KBM-7 (cell line): ENCODE measurements at places on chromosomes 5 and 9.
A peak's percentile ranks its signal among the peaks of the same experiment; 100 is the strongest.

GRCh38 chr5:143188692-143189091, 214.8 kb downstream of the NR3C1 start:
- no peak for DNase-seq

- no peak for DNase-seq
These were observed 459.7 kb downstream of the EBF1 start for GRCh38 chr5:158639881-158640592.

DNA sequence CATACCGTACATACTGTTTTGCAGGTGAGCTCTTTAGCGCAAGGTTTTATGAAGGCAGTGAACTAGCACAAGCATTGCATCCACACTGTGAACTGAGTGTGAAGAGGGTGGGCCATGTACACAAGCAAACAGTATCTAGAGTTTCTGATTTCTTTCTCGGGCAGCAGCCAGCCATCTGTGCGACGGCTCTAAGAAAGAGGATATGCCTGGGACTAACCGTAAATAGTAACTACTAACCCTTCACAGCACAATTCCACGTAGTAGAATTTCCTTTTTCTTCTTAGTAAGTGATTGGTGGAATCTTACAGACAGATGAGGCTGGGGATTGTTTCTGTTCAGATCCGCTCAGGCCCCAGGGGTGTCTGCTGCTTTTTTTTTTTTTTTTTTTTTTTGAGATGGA, 89.0 kb downstream of the DRD1 start:
- no peak for DNase-seq

DNA sequence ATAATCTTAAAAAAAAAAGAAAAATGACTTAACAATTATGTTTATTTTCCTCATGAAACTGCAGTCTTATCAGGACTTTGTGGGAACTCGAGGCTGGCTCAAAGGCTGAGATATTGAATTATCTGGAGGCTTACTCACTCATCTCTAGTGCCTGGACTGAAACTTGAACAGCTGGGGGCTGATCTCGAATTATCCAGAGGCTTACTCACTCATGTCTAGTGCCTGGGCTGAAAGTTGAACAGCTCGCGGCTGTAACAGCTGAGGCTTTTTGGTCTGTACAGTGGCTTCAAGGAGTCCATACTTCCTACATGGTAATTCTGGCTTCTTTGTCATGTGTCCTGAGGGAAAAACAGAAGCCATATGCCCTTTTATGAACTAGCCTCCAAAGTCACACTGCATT, 371.9 kb downstream of the CETN3 start:
- DNase-seq = no peak

GRCh38 chr9:35406183-35406959, 83.5 kb upstream of the RUSC2 start:
- no peak for DNase-seq

GRCh38 chr9:126166291-126166690, 160.3 kb upstream of the MVB12B start:
- no peak for DNase-seq

DNA sequence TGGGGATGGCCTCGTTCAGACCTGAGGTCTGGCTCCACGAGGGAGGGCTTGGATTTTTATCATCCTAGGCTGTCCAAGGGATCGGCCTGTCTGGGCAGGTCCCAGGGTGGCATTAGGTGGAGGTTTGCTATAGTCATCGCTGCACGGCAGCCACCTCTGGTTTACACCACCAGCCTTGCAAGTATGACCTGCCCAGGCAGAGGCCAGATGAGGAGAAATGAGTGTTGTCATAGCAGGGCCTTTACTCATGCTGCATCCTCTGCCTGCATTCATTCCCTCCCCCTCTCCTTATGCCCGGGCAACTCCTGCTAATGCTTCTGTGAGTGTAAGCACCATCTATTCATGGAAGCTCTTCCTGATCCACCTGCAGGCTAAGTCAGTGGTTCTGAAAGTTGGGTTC, 15.3 kb upstream of the NDST1 start:
- DNase-seq = no peak

- DNase-seq = no peak
These were observed 107.5 kb downstream of the PBX3 start for GRCh38 chr9:125854553-125855275.

GRCh38 chr5:92944337-92944736, 636.7 kb downstream of the NR2F1-AS1 start:
- DNase-seq = no peak

DNA sequence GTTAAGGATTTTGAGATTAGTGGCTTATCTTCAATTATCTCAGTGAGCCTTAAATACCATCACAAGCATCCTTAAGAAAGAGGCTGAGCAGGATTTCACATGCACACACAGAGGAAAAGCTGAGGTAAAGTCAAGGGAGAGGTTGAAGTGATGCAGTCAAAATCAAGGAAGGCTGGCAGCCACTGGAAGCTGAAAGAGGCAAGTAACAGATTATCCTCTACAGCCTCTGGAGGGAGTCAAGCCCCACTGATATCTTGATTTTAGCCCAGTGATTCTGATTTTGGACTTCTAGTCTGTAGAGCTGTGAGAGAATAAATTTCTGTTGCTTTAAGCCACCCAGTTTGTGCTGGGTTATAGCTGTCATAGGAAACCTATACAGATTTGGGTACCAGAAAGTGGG, 80.1 kb downstream of the ANKRD31 start:
- DNase-seq = no peak

- no peak for DNase-seq
These were observed 305.1 kb downstream of the TRPM3 start for GRCh38 chr9:70816316-70816715.

DNA sequence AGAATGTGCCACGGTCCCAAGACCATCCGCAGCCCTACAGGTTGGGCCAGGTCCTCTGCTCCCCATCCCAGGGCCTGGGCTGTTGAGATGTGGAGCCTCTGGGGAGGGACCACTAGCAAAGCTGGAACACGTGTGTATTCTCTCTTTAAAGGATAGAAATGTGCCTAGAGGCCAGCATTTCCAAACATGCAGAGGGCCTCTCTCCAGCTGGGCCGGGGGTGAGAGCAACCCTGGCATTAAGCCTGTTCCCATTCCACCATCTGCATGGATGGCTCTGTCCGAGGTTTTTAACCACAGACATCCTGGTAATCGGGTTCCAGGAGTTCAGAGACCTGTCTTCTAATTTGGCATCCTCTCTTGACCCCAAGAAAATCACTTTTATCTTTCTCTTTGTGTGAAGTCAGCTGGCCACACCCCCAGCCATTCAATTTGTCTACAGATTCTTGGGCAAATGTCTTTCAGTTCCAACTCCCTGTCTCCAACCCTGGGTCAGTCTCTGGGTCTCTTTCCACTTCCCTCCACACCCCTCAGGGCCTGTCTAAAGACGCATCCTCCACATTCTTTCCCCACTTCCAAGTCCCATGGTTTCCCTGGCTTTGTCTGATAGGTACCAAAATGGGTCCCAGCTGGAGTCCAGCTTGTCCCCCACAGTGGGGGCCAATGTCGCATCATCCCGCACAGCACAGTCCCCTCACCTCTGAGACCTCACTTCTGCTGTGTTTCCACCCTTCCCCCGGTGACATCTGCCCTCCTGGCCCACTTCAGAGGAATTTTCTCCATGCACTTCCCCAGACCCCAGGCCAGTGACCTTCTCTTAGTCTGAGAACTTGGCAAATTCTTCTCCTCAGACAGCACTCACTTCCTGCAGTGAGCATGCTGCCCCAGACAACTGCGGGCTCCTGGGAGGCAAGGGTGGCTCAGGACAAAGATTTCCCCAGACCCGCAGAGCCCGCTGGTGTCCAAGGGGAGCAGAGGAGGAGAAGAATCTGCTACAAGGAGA, 56.8 kb downstream of the PTPDC1 start:
- no peak for DNase-seq

GRCh38 chr5:93691997-93692396, 49.4 kb downstream of the POU5F2 start:
- DNase-seq = no peak

DNA sequence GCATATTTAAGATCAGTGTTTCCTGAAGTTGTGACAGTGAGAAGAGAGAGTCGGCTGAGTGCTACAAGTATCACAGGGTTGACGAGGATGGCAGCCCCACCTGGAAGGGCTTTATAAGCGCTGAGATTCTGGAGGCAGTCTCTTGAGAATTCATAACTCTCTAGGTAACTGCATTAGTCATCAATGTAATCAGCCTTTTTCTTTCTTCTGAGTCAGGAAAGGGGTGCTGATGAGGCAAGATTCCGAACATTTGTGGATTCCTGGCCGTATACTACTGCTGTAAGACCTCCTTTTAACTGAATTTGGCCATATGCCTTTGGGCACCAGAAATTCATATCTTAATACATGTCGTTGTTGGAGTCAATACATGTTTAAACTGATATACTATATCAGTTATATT, 6.6 kb upstream of the RNF20 start:
- no peak for DNase-seq

DNA sequence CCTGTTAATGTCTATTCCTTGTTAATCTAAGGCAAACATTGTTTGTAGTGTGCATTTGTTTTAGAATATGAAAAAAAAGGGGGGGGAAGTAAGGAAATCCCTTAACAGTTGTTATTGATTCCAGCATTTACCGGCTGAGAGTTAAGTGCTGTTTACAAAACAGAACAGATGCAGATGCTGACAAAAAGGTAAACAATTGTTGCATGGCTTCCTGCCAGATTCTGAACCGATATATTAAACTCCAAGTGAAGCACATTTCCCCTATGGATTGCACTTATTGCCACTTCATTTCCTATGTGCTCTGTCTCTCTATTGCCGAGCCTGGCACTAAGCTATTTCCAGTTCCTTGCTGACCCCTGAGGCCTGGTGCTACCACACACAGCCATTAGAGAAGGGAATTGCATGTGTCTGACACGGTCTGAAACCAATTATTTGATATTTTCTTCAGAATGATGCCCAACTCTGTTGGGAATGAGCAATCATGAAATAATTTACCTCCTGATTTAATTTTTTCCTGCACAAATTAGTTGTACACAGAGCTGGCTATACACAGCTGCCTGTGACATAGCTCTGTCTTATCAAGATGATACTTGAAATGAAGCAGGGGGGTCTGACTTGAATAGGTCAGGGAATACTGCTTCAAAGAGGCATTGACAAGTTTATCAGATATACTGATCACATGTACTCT, 109.8 kb downstream of the KIAA0825 start:
- DNase-seq = no peak

- DNase-seq = no peak
These were observed 26.9 kb downstream of the SPEF2 start for GRCh38 chr5:35644543-35644942.

DNA sequence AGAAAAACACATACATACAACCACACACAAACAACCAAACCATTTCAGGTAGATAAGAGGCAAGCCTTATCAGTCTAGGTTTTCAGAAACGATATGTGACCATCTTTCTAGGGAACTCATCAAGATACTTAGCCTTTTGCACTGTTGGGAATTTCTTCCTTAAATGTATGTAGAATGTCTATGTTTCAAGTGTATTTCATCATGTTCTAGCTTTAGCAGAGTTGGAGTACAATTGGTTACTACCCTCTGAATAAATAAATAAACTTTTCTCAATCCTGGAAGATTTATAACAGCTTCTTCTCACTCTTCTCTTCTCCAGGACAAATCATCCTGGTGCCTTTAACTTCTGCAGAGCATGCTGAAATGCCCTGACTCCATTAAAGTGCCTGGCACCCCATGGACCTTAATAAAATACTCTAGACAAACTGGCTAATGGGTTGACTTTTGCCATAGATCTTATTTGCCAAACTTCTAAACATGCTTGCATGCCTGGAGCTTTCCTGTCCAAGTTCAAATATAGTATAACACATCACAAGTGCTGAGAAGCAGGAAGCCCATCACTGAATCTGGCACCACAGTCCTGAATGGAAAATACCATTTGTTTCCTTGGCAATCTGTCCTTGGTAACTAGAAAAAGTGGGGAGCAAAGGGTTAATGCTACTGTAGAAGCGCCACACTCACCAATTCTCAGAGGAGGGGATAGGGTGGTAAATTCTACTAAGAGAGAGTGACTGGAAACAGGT, 33.1 kb upstream of the ZNF462 start:
- DNase-seq = no peak

GRCh38 chr5:17436761-17437221, 61.2 kb upstream of the TAF11L2 start:
- peak; percentile 78 for DNase-seq

GRCh38 chr5:135533334-135533733, 2.4 kb downstream of the NEUROG1 start:
- no peak for DNase-seq

DNA sequence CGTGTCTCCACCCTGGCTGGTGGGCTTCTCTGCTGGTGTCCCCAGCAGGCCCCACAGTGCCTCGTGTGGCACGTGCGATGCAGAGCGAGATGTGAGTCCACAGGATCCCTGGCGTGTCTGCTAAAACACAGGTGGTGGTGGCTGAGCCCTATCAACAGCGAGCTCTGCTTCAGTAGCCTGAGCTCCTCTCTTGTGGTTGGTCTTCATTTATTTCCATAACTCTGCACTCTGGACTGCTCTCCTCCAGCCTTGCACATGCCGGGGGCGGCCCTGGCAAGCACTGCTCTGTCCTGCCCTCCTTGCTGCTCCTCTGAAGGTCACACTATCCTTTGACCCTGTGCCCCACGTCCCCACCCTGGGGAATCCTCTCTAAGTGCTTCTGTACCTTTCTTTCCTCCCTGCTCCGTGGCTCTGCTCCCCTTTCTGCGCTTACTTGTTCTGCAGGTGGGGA, 59.2 kb downstream of the NSUN2 start:
- DNase-seq = no peak

DNA sequence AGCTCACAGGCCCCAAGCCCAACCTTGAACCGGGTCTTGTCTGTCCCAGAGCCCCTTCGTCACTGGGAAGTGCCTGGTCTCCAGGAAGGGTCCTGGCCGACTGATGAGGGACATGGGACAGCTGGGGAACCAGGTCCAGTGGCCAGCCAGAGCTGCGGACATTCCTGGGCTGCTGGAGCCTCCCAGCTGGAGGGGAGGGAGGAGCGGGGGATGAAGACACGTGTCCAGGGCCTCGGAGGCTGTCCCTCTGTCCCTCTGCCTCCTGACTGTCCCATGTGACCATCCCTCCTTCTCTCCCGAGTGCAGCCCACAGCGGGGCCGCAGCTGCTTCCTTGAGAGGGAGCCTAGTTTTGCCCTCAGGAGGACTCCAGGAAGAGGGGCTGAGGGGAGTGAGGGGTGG, 41.7 kb upstream of the UBAC1 start:
- DNase-seq = no peak

DNA sequence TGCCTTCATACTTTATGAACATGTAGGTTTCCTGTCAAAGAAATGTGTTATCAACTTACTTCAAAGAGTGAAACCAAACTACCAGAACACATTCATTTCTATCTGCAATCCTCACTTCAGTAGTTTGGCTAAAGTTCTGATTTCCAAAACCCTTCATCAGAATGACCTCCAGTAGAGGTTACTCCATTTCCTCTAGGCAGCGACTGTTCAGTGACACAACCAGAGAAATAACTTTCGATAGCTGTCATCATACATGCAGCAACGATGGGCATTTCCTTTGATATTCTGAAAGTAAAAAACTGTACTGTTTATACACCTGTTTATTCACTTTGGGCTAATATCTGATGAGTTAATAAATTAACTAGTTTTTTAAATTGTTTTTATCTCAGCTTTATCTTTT, 532.5 kb upstream of the IZUMO3 start:
- DNase-seq = no peak

DNA sequence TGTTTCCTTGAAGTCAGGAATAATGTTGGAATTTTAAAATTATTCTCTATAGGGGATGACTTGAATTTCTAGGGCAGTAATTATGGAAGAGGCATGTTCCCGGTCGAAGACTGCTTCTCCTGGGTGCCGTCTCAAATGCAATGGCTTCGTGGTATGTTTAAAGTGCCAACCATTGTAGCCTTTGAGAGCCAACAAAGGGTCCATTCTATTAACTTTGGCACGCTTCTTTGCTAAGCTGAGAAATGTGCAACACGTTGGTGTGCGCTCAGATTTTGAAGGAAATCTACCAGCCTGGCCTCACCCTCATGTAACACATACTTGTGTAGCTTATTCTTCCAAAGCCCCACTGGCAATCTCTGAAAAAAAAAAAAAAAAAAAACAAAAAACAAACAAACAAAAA, 221.2 kb upstream of the ANKH start:
- no peak for DNase-seq
